ENCODE measurements at places on chromosomes 12 and 14. TPM values are rescaled to one million over a fixed set of nuclear protein-coding genes. Genes with fewer than 3 reads are reported as not detected.

DNA sequence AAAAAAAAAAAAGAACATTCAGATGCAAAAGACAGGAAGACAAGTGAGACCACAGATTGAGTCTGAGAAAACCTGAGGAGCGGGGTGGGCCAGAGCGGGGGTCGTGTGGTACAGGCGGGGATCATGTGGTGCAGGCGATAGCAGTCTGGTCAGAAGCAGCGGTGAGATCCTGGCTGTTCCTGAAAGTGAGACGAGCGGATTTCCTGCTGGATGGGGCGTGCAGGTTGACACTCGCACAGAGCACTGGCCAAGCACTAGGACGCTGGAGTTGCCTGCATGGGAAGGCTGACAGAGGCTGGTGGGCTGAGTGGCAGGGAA is 35.7 kb downstream of the CDC42BPB start:
- no peak for DNase-seq

DNA sequence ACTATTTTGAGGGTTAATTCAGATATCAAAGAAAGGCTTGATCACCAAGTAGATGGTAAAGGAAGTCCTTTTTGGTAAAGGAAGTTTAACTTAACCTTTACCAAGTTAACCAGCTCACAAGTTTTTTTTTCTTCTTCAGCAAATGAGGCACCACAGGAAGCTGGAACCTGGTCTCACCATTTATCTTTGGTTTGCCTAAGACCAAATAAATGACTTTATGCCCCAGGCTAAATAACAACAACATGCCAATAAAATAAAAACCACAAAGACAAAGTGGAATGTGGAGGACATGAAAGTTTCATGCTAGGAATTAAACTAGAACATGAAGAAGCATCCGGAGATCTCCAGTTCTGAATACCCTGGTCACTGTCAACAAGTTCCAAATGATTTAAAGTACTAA is 116.8 kb upstream of the PRICKLE1 start:
- DNase-seq, result no peak

- DNase-seq, result no peak
Observed at GRCh38 chr12:52005903-52006703, 643 bp upstream of the TAMALIN start.

GRCh38 chr12:74794522-74794921 is 256.9 kb downstream of the ATXN7L3B start:
- DNase-seq, result no peak

DNA sequence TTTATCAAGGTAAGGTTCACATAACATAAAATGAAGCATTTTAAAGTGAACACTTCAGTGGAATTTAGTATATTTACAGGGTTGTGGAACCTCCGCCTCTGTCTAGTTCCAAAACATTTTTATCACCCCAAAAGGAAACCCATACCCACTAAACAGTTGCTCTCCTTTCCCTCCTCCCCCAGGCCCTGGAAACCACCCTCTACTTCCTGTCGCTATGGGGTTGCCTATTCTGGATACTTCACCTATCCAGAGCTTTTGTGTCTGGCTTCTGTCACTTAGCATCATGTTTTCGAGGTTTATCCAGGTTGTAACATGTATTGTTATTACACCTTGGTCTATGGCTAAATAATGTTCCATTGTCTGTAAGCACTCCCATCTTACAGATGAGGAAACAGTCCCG is 27.7 kb upstream of the ZFP36L1 start:
- DNase-seq, result no peak

- no peak for DNase-seq
Observed at GRCh38 chr14:102418169-102418852, 55.6 kb downstream of the TECPR2 start.

GRCh38 chr12:106585105-106585520 is 2.3 kb downstream of the RFX4 start:
- DNase-seq, result no peak

- no peak for DNase-seq
Observed at GRCh38 chr12:90390947-90391346, 564.0 kb downstream of the CCER1 start.

DNA sequence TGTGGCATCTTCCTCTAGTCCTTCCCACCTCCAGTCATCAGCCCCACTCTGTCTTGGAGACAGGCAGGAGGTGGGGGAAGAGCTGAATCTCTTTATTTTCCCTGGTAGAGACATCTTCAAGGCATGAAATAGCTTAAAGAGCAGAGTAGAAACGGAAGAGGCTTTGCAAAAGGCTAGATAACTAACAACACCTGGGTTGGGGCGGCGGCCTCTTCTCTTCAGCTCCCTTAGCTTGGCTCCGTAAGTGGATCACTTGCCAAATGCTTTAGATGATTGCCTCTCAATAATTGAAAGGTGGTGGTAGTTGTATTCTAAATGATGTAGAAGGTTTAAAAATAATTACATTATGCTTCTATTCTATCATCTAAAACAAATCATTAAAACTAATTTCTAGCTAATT is 36.1 kb downstream of the SSPN start:
- DNase-seq, result no peak

- peak; percentile 48 for DNase-seq
Observed at GRCh38 chr12:114704096-114704495, 20.1 kb upstream of the TBX3 start.

Gene TNFAIP2
- 40.1 TPM for total RNA-seq

Gene LIN7A
- total RNA-seq, result 11.9 TPM

Gene CCDC177
- not detected for total RNA-seq

Measured in left ventricle myocardium inferior (tissue), 1 donor.